ENCODE measurements at places on chromosomes 5 and 9.

GRCh38 chr5:151284392-151284967 lies 19.1 kb downstream of the SLC36A3 start:
- no peak for DNase-seq

- DNase-seq = no peak
These were observed 58.4 kb upstream of the SHC3 start for GRCh38 chr9:89236955-89237573.

GRCh38 chr9:78585909-78586308 lies 289.0 kb downstream of the PSAT1 start:
- DNase-seq = no peak

- no peak for DNase-seq
These were observed 150.8 kb downstream of the SLIT3 start for GRCh38 chr5:169150108-169150507.

Data from stimulated activated CD4-positive, alpha-beta T cell treated with anti-CD3 and anti-CD28 coated beads, TNF-alpha, amount 100 ng/mL, for 4 hours (primary cell).